ENCODE measurements at places on chromosomes 13 and 19. TPM values are rescaled to one million over a fixed set of nuclear protein-coding genes. Genes with fewer than 3 reads are reported as not detected.

ELAVL1 gene
- 63.1 TPM for total RNA-seq

IZUMO1 gene
- total RNA-seq, result not detected

FFAR2 gene
- not detected for total RNA-seq

TUBB4A gene
- total RNA-seq, result 965 TPM

APLP1 gene
- total RNA-seq, result 758 TPM

TTC9B gene
- total RNA-seq, result 42.5 TPM

ZNF429 gene
- 34.2 TPM for total RNA-seq

PSG5 gene
- total RNA-seq, result not detected

WDR87 gene
- not detected for total RNA-seq

TEX26 gene
- 0.92 TPM for total RNA-seq

KLF16 gene
- 32.8 TPM for total RNA-seq

KRI1 gene
- 13.8 TPM for total RNA-seq

PPM1N gene
- 0.94 TPM for total RNA-seq

RPL13A gene
- 761 TPM for total RNA-seq

OVOL3 gene
- total RNA-seq, result not detected

CCNE1 gene
- total RNA-seq, result 4.6 TPM

PTH2 gene
- not detected for total RNA-seq

TMEM255B gene
- 7.1 TPM for total RNA-seq

SSC5D gene
- 4.8 TPM for total RNA-seq

PSG6 gene
- total RNA-seq, result not detected

ZFP14 gene
- 19.5 TPM for total RNA-seq

OR7A5 gene
- 0.62 TPM for total RNA-seq

C3 gene
- total RNA-seq, result 108 TPM

OR7C1 gene
- total RNA-seq, result 0.06 TPM

SLC7A9 gene
- 1.3 TPM for total RNA-seq

ZNF554 gene
- 15.3 TPM for total RNA-seq

KLK10 gene
- total RNA-seq, result 1.0 TPM

THSD8 gene
- 2.5 TPM for total RNA-seq

PRR19 gene
- total RNA-seq, result 1.8 TPM

LAIR2 gene
- 1.0 TPM for total RNA-seq

TINCR gene
- total RNA-seq, result 4.9 TPM

NALCN gene
- 93.8 TPM for total RNA-seq

FGF22 gene
- total RNA-seq, result 5.6 TPM

UCHL3 gene
- total RNA-seq, result 21.2 TPM

EXOC3L2 gene
- 0.19 TPM for total RNA-seq

ACER1 gene
- not detected for total RNA-seq

Data from dorsolateral prefrontal cortex (tissue), 122 donors.